ENCODE measurements at places on chromosomes 4 and X.
A peak's percentile ranks its signal among the peaks of the same experiment; 100 is the strongest.

DNA sequence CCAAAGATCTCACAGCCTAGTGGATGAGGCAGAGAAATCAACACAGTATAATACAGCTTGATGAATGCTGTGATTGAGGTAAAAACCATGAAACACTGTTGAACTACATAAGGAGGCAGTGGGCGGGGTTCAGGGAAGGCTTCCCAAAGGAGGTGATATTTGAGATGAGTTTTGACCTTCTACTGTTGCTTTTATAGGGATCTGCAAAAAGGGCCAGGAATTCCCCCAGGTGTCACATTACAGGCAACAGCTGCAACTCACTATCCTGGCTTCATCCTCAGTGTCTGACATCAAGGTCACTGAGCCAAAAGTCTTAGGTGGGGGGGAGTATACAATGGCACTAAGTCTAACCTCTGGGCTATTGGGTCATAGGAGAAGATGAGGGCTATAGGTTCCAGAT, 185.7 kb upstream of the NRK start:
- DNase-seq, result no peak

DNA sequence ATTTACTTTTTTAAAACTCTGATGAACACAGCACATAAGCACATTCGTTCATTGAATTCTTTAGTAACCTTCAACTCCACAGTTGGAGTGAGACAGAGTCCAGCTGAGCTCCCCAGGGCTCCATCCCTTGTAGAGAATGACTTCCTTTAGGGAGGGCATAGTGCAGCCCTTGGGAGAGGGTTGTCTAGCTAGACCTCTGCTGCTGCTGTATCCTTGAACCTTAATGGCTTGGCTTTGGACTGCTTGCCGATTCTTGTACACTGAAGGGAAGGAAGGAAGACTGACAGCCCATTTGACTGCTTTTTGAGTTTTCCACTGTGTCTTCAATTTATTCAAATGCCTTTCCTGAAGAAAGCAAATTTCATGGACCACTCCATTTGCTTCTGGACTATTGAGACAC, 19.4 kb upstream of the FGG start:
- DNase-seq, result no peak

GRCh38 chrX:16946361-16946964, at the start of gene REPS2:
REPS2 (plus strand) TSS chrX:16946658; CDS start chrX:16946862, 204 bp downstream.
- peak; percentile 85 for DNase-seq

DNA sequence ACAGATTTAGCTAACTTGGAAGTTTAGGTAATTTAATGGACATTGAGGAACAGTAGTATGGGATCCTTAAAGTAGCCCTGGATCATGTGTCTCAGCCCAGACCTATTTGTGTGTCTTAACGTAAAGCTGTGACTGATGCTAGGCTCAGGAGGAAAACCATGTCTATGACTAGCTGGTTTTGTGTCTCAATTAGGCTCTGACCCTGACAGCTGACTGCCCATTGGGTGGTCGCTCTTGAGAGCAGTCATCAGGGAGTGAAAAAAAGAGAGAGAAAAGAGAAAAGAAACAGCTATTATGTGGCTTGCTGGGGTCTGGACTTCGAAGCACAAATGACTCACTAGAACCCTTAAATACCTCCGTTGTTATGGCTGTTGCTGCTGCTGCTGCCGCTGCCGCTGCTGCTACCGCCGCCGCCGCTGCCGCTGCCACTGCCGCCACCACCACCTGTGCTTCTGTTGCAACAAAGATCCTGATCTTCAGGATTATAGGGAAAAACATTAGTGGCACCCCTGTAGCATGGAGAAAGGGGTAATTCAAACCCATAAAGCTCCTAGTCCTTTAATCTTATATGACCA, 70.7 kb downstream of the GSPT2 start:
- DNase-seq, result no peak

- no peak for DNase-seq
These were observed 140.6 kb upstream of the GPC4 start for GRCh38 chrX:133555782-133556458.

DNA sequence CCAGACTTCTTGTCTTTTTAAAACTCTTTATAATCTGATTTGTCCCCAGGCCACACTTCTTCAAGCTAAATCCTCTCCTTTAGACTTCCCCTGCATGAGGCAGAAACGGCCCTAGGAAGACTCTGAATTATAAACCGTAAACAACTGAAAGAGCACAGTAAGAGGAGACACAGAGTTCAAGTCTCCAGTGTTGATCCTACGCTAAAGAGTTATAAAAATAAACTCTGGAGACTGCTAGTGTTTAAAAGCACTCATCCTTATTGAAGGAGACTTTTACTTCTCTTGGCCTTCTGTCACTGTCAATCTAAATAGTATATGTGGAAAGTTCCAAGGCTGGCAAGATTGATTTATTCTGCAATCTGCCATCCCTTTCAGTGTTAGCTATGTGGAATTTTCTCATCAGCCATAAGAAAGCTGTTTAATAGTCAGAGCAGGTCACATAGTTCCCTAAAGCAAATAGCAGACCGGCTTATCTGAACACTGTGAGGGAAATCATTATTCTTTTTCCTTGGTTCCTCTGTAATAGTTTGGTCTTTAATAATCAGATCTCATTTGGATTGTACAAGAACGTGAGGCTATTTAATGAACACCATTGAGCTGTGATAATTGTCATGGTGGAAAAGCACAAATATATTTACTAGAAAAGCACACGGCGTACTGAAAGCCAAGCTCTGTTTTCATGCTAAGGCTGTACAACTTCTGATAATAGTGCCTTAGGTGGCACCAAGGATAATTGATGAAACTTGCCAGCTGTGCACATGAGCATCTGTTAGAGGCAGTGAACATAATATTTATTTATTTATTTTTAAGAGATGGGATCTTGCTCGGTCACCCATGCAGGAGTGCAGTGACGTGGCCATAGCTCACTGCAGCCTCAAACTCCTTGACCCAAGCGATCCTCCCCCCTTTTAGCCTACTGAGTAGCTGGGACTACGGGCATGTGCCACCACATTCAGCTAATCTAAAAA, 157.7 kb downstream of the CEP135 start:
- no peak for DNase-seq

DNA sequence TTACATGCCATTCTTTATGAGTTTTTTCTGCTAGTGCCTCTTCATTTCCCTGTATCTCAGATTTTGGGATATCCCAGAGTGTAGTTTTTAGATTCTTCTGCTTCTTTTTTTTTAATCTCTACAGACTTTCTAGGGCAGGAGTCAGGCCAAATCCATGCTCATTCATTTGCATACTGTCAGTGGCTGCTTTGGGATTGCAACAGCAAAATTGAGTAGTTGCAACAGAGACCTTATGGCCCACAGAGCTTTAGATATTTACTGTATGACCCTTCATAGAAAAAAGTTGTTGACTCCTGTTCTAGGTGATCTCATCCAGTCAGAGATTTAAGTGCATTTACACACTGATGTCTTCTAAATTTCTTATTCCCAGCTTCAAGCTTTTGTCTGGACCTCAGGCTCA, 35.3 kb downstream of the ARFIP1 start:
- no peak for DNase-seq

- no peak for DNase-seq
These were observed 48.3 kb downstream of the AMELX start for GRCh38 chrX:11341274-11342201.
